ENCODE measurements at places on chromosomes 5 and 9.

- DNase-seq: no peak
Observed at GRCh38 chr5:79699763-79700400, 10.2 kb downstream of the CMYA5 start.

GRCh38 chr5:126277762-126278161 is 145.4 kb upstream of the GRAMD2B start:
- DNase-seq: no peak

DNA sequence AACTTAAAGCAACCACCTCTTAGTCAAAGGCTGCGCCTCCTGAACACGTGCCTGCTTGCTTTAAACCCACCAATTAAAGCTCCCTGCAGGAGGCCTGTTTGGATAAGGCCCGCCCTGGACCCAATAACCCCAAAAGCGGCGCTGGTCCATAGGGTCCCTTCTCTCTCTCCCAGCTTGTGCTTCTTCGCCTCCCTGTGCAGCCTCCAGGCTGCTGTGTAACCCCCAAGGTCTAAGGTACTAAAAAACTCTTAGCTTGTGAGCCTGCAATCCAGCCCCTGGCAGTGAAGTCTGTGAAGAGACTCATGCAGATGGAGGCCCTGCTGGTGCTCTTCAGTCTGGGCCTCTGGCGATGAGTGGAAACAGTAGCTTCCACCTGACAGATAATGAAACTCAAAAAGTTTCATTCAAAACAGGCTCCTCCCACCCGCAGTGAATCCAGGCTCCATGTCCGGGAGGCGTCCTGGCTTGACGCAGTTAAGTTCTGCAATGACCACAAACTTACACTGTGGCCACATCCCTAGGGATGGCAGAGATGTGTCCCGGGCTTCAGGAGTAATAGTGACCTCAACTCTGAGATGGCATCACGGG is 97.3 kb downstream of the PRRT1B start:
- DNase-seq: no peak

GRCh38 chr5:98784411-98784810 is 10.9 kb downstream of the RGMB start:
- DNase-seq: no peak

DNA sequence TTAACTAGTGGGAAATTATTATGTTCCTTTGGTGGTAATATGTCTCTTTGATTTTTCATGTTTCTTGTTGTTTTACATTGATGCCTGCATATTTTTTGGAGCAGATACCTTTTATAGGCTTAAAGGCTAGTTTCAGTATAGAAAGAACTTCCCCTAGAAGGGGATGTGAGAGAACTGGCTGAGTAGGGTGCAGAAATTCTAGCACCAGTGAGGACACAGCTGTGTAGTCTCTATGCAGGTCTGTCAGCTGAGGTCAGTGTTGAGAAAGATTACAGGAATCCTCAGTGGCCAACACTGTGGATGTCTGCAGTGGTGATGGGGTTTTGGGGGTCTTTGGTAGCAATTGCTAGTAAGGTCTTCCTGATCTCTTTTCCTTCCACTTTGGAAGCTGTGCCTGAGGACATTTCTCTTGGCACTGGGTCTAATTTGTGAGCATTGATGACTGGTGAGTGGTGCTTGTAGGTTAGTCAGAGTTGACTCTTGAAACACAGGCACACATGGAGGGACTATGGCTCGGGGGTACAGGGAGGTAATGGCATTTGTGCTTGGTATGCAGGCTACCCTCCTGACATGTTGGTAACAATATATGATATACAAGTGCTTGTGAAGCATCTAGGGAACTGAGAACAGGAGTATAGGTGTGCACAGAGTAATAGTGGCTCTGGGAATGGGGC is 221.4 kb downstream of the SPATA31D1 start:
- no peak for DNase-seq

DNA sequence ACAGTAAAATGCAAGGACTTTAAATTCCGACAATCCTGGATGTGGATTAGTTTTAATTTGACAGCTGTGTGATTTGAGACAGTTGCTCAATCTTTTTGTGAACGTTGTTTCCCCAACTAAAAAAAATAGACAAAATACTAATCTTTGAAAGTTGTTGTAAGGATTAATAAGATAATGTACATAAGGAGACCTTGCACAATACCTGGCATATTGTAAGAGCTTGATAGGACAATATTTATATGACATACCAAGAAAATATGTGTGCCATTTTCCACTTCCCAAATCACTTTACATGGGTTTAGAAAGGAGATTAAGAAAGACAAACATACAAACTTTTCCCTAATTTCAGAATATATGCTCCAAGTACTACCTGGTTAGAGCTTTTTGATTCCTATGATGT is 25.3 kb downstream of the ARRDC3 start:
- DNase-seq: no peak

DNA sequence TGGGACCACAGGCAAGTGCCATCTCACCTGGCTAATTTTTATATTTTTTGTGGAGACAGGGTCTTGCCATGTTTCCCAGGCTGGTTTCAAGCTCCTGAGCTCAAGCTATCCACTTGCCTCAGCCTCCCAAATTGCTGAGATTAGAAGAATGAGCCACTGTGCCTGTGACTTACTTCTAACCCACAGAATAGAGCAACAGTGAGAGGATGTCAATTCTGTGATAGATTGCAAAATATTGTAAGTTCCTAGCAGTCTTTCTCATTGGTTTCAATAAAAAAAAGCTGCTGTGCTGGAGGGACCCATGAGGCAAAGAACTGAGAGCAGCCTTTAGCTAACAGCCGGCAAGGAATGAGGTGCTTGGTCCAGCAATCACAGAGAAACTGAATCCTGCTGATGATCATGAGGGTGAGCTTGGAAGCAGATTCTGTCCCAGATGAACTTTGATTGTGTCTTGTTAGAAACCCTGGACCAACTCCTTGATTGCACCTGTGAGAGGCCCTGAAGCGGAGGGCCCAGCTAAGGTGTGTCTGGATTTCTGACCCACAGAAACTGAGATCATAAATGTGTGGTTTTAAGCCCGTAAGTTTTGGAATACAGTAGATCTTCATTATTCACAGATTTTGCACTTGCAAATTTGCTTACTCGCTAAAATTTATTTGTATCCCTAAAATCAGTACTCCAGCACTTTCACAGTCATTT is 149.7 kb downstream of the GCNT1 start:
- no peak for DNase-seq

- no peak for DNase-seq
Observed at GRCh38 chr5:88824892-88825583, 57.9 kb downstream of the MEF2C start.

DNA sequence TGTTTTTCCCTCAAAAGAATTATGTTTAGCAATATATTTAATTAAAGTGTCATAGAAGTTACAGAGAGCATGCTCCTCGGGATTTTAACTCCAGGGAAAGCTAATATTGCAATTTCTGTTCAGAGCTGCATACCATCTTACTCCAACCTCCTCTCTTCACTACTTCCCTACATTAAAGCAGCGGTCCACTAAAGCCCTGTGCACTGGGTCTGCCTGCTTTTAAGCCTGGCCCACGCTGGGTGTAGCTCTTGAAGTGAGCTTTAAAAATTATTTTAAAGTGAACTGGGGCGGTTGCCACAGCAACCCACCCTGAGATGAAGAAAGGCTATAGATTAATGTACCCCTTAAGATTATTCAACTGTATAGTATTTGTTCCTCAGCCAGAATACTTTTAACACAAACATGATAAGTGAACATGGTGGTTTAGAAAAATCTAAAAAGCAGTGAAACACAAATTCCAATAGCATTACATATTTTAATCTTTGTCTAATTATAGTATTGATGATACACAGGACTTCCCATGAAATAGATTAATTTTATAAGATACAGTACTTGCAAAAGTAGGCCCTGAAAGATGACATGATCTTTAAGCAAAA is 3.9 kb upstream of the MEF2C start:
- no peak for DNase-seq

DNA sequence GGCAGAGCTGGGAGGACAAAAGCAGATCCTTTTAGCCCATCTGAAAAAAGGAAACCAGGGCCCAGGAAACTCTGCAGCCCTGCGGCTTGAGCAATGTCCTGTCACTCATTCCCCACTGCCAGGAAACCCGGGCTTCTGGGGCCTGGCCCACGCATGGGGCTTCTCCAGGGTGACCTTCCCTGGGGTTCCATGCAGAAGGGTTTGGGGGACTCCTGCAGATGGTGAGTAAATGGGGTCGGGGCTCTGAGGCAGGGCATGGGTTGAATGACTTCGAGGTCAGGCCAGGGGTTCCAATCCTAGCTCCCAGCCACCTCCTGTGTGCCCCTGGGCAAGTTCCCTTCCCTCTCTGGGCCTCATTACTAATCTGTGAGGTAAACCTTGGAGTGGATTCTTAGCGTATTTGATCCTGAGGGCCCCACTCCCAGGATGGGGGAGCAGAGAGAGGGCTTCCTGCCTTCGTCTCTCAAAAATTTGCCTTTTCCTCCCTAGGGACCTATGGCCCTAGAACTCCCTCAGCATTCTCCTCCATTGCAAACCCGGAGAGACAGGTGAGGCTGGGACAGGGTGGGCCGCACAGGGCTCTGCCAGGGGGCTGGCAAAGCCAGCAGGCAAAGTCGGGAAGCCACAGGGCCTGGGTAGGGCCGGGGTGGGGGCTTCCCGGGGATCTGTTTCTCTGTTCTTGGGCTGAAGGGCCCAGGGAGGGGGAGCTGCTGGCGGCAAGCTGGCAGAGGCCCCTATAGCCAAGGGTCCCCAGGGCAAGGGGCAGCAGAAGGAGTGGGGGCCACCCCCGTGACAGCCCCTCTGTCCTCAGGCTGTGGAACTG is 25.8 kb downstream of the ADGRD2 start:
- DNase-seq: no peak

GRCh38 chr5:133132717-133133116 is 80.9 kb downstream of the HSPA4 start:
- no peak for DNase-seq

DNA sequence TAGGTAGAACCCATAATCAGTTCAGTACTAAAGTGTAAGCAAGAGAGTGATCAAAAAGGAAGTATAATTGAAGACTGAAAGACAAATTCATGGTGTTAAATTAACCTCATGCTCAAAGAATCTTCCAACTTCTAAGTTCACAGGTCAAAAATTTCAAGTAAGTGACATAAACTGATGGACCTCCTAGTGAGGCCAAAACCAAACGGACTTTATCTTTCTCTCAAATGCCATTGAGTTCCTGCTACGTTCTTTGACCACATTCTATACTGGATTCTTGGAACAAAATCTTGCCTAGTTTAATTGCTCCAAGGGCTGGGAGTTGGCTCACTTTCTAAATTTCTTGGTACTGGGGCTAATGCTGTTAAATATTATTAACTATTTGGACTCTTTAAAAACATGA is 794.9 kb downstream of the TLE4 start:
- no peak for DNase-seq

GRCh38 chr5:66888613-66889012 is 292.4 kb downstream of the MAST4 start:
- DNase-seq: no peak

GRCh38 chr5:158718738-158719505 is 380.8 kb downstream of the EBF1 start:
- no peak for DNase-seq

- DNase-seq: no peak
Observed at GRCh38 chr5:16521521-16522483, 56.2 kb upstream of the ZNF622 start.

- no peak for DNase-seq
Observed at GRCh38 chr5:95385334-95385733, 5.8 kb upstream of the FAM81B start.

GRCh38 chr9:124202447-124202971 is 55.2 kb upstream of the NEK6 start:
- DNase-seq: no peak

- no peak for DNase-seq
Observed at GRCh38 chr9:70435948-70436347, 21.5 kb upstream of the KLF9 start.

DNA sequence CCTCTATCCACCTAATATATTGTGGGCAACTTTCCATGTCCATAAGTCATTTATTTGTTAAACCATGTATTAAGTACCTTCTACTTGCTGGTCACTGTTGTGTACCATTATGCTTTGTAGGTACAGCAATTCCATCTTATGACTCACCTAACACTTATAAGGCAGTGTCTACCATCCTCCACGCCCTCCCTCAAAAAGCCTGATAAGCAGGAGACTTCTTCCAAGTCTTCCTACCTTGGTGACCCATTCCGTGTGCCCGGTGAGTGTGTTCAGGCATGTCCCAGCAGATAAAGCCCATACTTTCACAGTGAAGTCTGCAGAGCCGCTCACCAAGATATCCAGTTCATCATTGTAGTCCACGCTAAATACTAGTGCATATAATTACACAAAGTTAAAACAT is 17.4 kb downstream of the FBXW2 start:
- no peak for DNase-seq

DNA sequence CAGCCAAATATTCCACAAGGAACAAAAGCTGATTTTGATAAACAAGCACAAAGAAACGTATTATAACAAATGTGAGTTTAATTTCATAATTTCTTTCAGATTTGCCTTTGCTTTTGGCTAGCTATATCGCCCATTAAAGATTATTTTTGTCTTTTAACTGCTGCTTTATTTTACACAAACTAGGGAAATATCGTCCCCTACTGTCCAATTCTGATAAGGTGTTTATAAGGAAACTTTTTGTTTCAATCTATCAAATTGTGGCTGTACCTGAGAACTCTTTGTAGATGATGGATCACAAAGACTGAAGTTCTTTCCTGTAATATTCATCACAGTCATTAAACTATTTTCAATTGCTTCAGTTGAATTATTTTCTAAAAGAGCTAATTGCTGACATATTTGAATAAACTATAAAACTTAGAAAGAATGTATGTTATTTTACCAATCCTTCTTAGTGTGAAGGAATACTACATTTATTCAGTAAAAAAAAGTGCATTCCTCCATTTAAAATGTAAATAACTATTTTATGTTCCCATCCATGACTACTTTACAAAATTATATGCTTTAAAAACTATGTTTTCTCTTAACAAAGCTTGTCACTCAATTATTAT is 431.3 kb upstream of the ITGA1 start:
- no peak for DNase-seq

DNA sequence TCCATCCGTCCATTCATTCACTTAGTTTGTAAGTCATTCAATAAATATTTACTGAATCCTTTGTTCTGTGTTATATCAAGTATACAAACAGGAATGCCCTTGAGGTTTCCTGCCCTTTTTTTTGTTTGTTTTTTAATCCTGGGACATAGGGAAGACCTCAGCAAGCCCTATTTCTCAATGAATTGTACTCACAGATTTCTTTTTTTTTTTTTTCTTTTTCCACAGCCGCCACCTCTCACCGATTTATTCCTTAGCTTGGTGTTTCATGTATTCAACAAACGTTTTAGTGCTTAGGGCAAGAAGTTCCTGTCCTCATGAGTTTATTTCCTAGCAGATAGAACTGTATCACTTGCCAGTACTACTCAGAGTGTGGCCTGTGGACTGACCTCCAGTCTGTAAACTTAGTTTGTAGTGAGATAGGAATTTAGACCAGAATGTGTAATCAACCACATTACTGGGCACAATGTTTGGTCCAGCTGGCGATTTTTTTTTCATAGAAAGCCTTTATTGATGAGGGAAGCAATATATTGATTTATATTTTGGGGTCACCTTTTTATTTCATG is 35.4 kb upstream of the C5orf47 start:
- DNase-seq: no peak

DNA sequence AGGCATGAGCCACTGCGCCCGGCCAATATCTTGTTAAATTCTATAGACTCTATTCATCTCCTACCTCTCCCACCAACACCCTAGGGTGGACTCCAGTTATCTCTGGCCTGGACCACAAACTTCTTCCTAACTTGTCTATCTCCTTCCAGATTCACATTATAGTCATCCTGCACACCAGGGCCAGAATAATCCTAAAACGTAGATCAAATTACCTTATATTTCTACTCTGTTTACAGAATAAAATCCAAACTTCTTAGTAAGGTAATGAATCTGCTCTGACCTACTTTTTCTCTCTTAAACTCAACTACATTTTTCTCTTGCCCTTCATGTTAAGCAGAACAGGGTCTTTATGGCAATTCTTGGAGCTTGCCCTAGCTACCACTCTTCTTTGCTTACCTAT is 6.9 kb downstream of the ELL2 start:
- DNase-seq: no peak

Data from T-helper 17 cell (primary cell).